Stimulated activated CD4-positive, alpha-beta T cell treated with anti-CD3 and anti-CD28 coated beads, Interleukin-2, amount 100 ng/mL, for 24 hours (primary cell): ENCODE measurements at places on chromosomes 12 and 14.

- DNase-seq, result no peak
Observed at GRCh38 chr14:68269136-68269927, 449.8 kb downstream of the RAD51B start.

DNA sequence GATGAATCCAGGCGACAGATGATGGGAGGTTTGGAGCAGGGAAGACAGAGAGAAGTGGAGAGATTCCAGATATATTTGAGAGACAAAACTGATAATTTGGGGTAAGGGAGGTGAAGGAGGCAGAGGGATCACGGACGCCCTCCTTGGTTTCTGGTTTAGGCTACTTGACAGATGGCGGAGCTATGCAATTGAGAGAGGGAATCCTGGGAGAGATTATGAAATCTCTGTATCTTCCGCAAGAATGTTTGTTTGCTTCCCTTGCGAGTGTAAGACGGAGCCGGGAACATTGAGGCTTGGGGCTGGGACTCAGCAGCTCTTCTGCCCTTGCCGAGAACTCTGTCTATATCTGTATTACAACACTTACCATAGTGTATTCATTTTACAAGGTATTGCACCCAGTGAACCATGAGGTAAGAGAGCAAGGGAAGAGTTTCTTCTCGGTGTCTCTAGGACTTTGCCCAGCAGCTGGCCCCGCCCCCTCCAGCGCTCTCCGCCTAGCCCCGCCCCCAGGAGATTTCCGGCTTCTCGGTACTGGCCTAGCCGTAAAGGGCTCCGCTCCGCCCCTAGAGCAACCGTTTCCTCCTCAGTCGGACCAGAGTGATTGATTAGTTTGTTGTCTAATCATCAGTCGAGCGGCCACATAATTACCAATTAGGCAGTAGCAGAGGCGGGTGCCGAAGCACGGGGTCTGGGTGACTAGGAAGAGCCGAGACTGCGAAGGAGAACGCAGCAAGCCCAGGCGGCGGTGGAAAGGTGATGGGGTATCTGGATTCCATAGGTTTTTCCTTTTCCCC lies at the start of gene PRR13:
TSS of gene PRR13 (plus strand) at position 695 of the 794 bp plus-strand sequence. CDS start 981 bp downstream, outside the sequence.
- peak; percentile 99 for DNase-seq

GRCh38 chr14:50087341-50088116 lies 28.8 kb downstream of the VCPKMT start:
- DNase-seq, result no peak

DNA sequence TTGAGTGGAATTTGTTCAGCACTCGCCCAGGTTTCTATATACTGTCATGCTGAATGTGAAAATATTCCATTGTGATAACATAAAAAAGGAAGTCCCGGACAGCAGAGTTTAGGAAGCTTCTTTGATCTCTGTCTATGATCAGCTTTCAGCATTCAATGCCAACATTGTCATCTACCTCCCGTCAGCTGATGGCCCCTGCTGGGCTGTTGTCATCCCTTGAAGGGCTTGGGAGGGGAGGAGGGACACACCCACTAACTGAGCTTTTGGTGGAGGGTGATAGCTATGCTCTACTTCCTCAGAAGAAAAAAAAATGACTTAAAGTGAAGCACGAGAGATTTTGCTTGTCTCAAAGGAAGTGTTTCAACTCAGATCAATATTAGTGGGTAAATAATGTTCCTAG lies 4.7 kb upstream of the KRT77 start:
- DNase-seq, result no peak

- no peak for DNase-seq
Observed at GRCh38 chr14:21204167-21205025, 48.5 kb upstream of the OR5AU1 start.

DNA sequence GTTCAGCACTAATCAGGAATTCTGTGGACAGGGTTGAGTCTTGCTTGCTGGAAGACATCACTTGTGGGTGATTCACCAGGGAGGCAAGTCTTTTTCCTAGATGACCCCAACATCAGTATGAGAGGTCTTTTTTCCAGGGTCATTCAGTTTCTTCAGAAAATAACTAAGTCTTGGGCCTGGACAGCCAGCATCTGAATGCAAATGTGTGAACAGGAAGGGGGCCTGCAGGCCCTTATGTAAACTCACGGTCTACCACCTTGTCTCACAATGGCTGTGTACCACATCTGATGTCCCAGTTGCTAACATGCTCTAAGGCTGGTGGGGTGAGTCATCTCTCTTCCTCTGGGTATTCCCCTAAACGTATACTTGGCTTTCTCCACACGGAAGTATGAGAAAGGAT lies 79.2 kb downstream of the HECTD4 start:
- DNase-seq, result peak; percentile 37

DNA sequence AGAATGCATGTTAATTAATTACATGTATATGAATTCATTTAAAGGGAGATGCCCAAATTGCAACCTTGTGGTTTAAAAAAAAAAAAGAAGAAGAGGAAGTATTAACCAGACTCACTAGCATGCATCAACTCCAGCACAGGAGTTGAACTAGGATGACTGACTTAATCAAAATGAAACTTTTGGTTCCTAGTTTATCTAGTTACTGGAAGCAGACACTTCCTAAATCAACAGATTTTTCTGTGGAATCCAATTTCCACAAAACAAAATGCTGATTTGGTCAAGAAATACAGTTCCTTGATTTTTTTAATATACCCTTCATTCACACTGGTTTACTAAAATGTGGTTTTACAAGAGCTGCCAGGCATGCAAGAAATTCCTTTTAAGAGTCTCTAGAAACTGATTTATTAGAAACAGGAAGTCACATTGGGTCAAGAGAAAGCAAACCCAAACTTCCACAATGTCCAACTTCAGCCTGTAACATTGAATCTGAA lies 41.6 kb downstream of the ITPR2 start:
- DNase-seq, result no peak

DNA sequence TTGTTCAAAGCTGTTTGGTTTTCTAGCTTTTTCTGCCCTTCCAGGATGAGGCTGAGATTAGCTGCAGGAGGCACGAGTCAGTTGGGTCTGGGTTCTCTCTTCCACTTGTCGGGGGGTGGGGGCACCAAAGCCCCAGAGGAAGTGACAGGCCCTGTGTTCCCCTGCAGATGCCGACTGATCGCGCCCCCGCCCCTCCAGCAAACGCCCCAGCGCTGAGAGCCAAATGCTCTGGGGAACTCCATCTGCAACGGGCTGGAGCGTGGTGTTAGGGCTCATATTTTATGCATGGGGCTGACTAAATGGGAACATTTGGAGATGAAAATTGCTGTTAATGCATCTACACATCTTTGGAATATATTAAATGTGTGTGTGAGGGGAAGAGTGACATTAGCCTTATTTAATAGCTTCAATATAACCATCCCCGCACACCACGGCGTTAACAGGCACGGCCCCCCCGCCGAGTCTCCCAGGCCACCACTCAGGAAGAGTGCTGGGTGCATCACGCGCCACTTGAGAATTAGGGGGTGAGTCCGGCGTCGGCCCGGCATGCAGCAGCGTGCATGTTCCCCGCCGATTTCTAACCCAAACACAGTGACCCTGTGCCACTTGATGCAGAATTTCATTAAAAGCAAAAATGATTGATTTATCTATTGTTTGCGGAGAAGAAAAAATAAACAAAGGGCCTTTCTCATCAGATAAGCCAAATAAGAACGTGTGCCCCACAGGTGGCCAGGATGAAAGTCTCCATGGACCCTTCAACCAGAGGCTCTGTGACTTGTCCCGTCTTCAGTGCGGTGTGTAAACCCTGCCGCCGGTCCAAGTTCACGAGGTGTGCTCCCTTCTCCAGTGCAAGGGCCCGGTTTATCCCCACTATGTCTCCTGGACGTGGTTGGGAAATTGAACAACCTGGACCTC lies 165.0 kb upstream of the RTL1 start:
- no peak for DNase-seq

GRCh38 chr14:85688006-85688405 lies 158.1 kb downstream of the FLRT2 start:
- DNase-seq, result no peak
